Naive thymus-derived CD4-positive, alpha-beta T cell (primary cell): ENCODE measurements at places on chromosomes 5 and 9. TPM values are rescaled to one million over a fixed set of nuclear protein-coding genes. Genes with fewer than 3 reads are reported as not detected.

- H3K27me3 ChIP-seq, result no peaks in the 10 kb centered on the region
- H3K36me3 ChIP-seq, result no peaks in the 10 kb centered on the region
- no peak overlapping the region for H3K27ac ChIP-seq
- DNase-seq, result no peak
- no peaks in the 10 kb centered on the region for H3K4me1 ChIP-seq
These were observed 358.6 kb upstream of the PAPPA start for GRCh38 chr9:115794921-115795475.

GRCh38 chr5:104312481-104312880, 749.9 kb upstream of the NUDT12 start:
- no peaks in the 10 kb centered on the region for H3K36me3 ChIP-seq
- no peak overlapping the region for H3K27ac ChIP-seq
- no peak overlapping the region for H3K4me3 ChIP-seq
- H3K27me3 ChIP-seq, result no peaks in the 10 kb centered on the region

DNA sequence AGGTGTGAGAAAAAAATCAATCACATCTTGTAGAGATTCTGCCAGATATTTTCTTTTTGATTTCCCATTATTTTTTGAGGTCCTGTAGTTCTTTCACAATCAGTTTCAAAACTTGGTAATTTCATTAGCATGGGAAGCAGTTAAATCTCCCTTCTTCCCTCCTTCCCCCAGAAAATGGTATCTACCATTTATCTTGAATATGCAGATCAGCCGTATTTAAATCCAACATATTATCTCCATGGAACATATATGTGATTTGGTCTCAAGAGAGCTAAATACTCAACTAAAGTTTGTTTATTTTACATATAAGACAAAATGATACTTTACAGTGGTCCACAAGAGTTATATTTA, 1034.8 kb downstream of the CDH12 start:
- no peak overlapping the region for H3K27ac ChIP-seq
- no peaks in the 10 kb centered on the region for H3K4me1 ChIP-seq
- H3K4me3 ChIP-seq, result no peak overlapping the region
- no peaks in the 10 kb centered on the region for H3K27me3 ChIP-seq
- no peaks in the 10 kb centered on the region for H3K36me3 ChIP-seq
- no peak for DNase-seq

GRCh38 chr5:103910011-103910410, 347.4 kb upstream of the NUDT12 start:
- no peaks in the 10 kb centered on the region for H3K27me3 ChIP-seq
- no peaks in the 10 kb centered on the region for H3K36me3 ChIP-seq
- DNase-seq, result no peak
- no peak overlapping the region for H3K4me3 ChIP-seq

ANKRD20A1 gene
- total RNA-seq, result 1.9 TPM

- H3K4me3 ChIP-seq, result peak overlapping the region; percentile 64
- no peaks in the 10 kb centered on the region for H3K27me3 ChIP-seq
- H3K27ac ChIP-seq, result peak overlapping the region; percentile 84
- H3K36me3 ChIP-seq, result peaks cover 45% of the 10 kb centered on the region
These were observed 831 bp downstream of the INPP5E start for GRCh38 chr9:136438548-136439480.

MTMR12 gene
- total RNA-seq, result 23.8 TPM

DNA sequence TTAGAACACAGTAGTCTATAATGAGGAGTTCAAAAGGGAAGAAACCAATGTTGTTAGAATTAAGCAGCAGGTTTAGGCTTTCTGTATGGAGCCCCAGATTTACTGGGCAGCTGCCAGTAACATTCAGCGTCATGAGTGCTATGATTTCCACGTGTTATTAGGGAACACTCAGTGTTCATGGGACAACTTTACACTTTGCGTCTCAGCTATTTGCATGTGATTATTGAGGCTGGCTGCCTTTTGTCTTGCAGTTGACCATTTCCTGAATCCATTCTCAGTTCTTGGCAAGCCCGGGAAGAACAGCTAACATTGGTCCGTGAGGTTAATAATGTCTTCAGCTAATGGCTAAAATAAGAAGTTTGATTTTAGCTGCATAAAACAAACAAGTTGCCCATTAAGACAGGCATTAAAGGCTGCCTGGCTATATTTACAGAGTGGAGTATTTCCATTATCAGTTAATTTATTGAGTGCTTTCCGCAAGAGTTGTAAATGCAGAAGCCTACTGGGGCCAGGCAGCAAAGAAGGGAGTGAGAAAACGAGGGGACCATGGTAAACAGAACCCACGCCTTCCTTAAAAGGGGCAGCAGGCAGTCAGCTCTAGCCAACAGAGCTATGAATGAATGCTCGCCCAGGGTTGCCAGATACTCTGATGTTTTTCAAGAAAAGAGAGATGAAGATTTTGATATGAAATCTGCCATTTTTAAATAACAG, 120.9 kb downstream of the PIP5K1B start:
- no peaks in the 10 kb centered on the region for H3K36me3 ChIP-seq
- no peak overlapping the region for H3K27ac ChIP-seq
- DNase-seq, result no peak
- H3K4me1 ChIP-seq, result no peaks in the 10 kb centered on the region
- no peaks in the 10 kb centered on the region for H3K27me3 ChIP-seq
- H3K4me3 ChIP-seq, result no peak overlapping the region

DNA sequence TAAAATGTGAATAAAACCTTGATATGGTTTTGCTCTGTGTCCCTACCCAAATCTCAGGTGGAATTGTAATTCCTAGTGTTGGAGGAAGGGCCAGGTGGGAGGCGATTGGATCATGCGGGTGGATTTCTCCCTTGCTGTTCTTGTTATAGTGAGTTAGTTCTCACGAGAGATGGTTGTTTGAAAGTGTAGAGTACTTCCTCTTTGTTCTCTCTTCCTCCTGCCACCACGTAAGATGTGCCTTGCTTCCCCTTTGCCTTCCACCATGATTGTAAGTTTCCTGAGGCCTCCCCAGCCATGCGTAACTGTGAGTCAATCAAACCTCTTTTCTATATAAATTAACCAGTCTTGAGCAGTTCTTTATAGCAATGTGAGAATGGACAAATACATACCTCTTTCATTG, 34.9 kb downstream of the TARS1 start:
- H3K4me3 ChIP-seq, result no peak overlapping the region
- no peak for DNase-seq
- no peaks in the 10 kb centered on the region for H3K4me1 ChIP-seq
- H3K27me3 ChIP-seq, result no peaks in the 10 kb centered on the region

GRCh38 chr9:30103647-30104394, 2280.6 kb upstream of the ACO1 start:
- no peak overlapping the region for H3K27ac ChIP-seq
- H3K4me1 ChIP-seq, result no peaks in the 10 kb centered on the region
- DNase-seq, result no peak
- H3K36me3 ChIP-seq, result no peaks in the 10 kb centered on the region

GRCh38 chr9:134502809-134503211, 138.8 kb upstream of the COL5A1 start:
- no peak overlapping the region for H3K4me3 ChIP-seq
- H3K36me3 ChIP-seq, result no peaks in the 10 kb centered on the region
- no peaks in the 10 kb centered on the region for H3K4me1 ChIP-seq
- no peak for DNase-seq
- H3K27ac ChIP-seq, result no peak overlapping the region

GRCh38 chr9:124054582-124055227, 43.1 kb downstream of the LHX2 start:
- H3K27me3 ChIP-seq, result no peaks in the 10 kb centered on the region
- DNase-seq, result no peak
- no peak overlapping the region for H3K4me3 ChIP-seq
- H3K4me1 ChIP-seq, result no peaks in the 10 kb centered on the region
- H3K27ac ChIP-seq, result no peak overlapping the region

IRX1 gene
- not detected for total RNA-seq

TICAM2 gene
- total RNA-seq, result 1.9 TPM

DNA sequence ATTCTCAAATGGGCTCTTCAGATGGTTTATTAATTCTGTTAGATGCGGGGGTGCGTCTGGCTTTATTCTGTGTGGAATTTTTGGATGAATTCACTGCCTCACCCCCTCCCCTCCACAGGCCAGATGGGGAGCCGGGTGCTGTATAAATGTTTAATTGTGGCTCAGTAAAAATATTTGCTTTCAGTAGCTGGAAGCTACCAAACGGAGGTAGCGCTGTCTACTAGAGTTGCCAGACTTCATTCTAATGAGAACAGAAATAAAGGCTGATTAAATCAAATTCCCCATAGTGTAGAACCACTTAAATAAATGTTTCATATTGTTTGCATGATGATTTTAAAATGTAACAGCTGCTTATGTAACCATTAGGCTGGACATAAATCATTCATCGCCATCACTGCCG, 34.5 kb upstream of the KCNMB1 start:
- no peaks in the 10 kb centered on the region for H3K4me1 ChIP-seq
- H3K36me3 ChIP-seq, result no peaks in the 10 kb centered on the region
- no peak overlapping the region for H3K4me3 ChIP-seq
- no peak for DNase-seq
- no peak overlapping the region for H3K27ac ChIP-seq

MEIKIN gene
- 4.2 TPM for total RNA-seq

F2RL1 gene
- total RNA-seq, result 3.2 TPM

SCGB3A2 gene
- not detected in 2 replicates for total RNA-seq

DNA sequence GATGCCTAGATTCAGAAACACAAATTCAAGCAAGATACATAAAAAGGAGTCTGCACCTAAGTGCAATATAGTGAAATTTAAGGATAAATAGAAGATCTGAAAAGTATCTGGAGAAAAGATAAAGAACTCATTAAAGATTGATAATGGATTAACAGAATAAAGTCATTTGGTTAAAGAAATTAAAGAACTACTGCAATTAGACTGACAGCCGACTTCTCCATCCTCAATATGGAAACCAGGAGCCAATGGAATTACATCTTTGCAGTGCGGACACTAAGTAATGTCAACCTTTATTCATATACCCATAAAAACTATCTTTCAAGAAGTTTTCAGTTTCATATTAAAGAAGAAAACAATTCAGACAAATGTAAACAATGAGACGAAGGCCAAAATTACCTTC, 81.0 kb downstream of the MRPL36 start:
- H3K4me1 ChIP-seq, result no peaks in the 10 kb centered on the region
- no peak overlapping the region for H3K4me3 ChIP-seq
- DNase-seq, result no peak
- no peaks in the 10 kb centered on the region for H3K27me3 ChIP-seq
- H3K36me3 ChIP-seq, result no peaks in the 10 kb centered on the region

DNA sequence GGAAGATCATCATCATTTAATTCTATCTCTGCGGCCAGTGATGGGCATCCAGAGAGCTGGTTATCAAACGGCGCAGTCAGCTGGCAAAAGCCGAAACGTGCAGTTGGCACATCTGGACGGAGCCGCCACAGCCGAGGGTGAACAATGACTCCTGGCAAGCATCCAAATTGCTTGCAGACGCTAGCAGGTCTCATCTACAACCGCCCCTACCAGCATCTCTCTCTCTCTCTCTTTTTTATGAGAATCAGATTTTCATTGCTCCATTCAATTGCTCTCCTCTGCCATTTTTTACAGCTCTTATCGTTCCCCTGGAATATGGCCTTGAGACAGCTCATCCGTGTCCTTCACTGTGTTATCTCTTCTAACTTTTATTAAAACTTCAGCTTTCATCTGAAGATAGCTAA, 165.2 kb downstream of the MAPKAP1 start:
- H3K4me1 ChIP-seq, result no peaks in the 10 kb centered on the region
- H3K27me3 ChIP-seq, result no peaks in the 10 kb centered on the region
- DNase-seq, result no peak
- no peak overlapping the region for H3K27ac ChIP-seq
- H3K36me3 ChIP-seq, result peaks cover 21% of the 10 kb centered on the region

- no peaks in the 10 kb centered on the region for H3K36me3 ChIP-seq
- H3K27ac ChIP-seq, result no peak overlapping the region
- no peak overlapping the region for H3K4me3 ChIP-seq
- DNase-seq, result no peak
These were observed 59.7 kb downstream of the FGF18 start for GRCh38 chr5:171478946-171479775.

GRCh38 chr9:127761491-127761956, 16.9 kb downstream of the SH2D3C start:
- no peak overlapping the region for H3K27ac ChIP-seq
- no peaks in the 10 kb centered on the region for H3K4me1 ChIP-seq
- no peak overlapping the region for H3K4me3 ChIP-seq
- DNase-seq, result no peak
- H3K27me3 ChIP-seq, result no peaks in the 10 kb centered on the region

DNA sequence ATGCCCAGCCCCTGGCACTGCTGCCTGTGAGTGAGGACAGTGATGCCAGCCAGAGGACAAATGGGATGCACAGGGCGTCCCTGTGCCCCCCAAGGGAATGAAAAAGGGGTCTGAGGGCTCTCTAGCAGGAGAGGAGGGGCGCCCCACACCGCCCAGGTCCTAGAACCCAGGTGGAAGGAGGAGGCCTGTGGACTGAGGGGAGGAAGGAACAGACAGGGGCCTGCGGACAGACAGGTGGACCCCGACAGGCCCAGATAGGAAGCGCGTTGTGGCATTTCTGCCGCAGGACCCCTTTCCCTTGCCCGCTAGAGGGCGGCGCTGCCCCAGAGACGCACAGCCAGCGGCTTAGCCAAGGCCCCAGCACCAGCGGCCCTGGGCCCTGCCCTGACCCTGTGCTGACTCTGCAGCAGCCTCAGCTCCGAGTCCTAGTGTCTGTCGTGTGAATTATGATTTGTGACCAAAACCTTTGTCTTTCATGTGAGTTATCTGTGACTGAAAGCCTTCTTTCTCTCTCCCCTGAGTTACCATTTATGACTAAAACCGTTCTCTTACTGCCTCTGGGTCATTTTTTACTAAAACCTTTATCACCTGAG, 30.7 kb downstream of the TRIP13 start:
- H3K27me3 ChIP-seq, result no peaks in the 10 kb centered on the region
- H3K4me1 ChIP-seq, result no peaks in the 10 kb centered on the region
- DNase-seq, result peak; percentile 51
- no peak overlapping the region for H3K4me3 ChIP-seq

DCAF12 gene
- 38.5 and 40.4 TPM in 2 replicates for total RNA-seq

GRCh38 chr9:108512426-108513173, 343.2 kb downstream of the ACTL7B start:
- H3K27ac ChIP-seq, result no peak overlapping the region
- H3K4me1 ChIP-seq, result no peaks in the 10 kb centered on the region
- no peak overlapping the region for H3K4me3 ChIP-seq
- no peak for DNase-seq

- no peak overlapping the region for H3K27ac ChIP-seq
- H3K36me3 ChIP-seq, result no peaks in the 10 kb centered on the region
- H3K4me3 ChIP-seq, result no peak overlapping the region
- H3K4me1 ChIP-seq, result no peaks in the 10 kb centered on the region
- DNase-seq, result no peak
- no peaks in the 10 kb centered on the region for H3K27me3 ChIP-seq
These were observed 296.6 kb downstream of the MED10 start for GRCh38 chr5:6081727-6082210.

DNA sequence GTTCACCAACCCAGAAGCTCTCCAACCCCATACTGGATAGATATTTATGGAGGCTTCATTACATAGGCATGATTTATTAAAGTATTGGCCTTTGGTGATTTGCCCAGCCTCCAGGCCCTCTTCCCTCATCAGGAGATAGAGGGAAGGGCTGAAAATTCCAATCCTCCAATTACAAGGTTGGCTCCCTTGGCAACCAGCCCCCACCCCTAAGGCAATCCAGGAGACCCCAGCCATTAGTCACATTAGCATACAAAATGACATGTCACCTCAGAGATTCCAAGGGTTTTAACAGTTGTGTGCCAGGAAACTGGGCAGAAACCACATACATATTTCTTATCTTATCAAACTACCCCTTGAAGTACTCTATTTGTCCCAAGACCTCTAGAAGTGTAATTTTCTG, 210.0 kb downstream of the HINT1 start:
- H3K36me3 ChIP-seq, result no peaks in the 10 kb centered on the region
- H3K4me1 ChIP-seq, result no peaks in the 10 kb centered on the region
- H3K27ac ChIP-seq, result no peak overlapping the region
- DNase-seq, result no peak
- no peak overlapping the region for H3K4me3 ChIP-seq
- no peaks in the 10 kb centered on the region for H3K27me3 ChIP-seq

GRCh38 chr5:35698047-35698808, 80.6 kb downstream of the SPEF2 start:
- DNase-seq, result no peak
- no peaks in the 10 kb centered on the region for H3K36me3 ChIP-seq
- H3K4me3 ChIP-seq, result no peak overlapping the region
- no peak overlapping the region for H3K27ac ChIP-seq
